Activated naive CD4-positive, alpha-beta T cell treated with anti-CD3 and anti-CD28 coated beads for 36 hours (primary cell): ENCODE measurements at places on chromosomes 2 and 18. TPM values are rescaled to one million over a fixed set of nuclear protein-coding genes. Genes with fewer than 3 reads are reported as not detected.

GRCh38 chr2:16123856-16124780 lies 183.8 kb downstream of the MYCN start:
- no peaks in the 10 kb centered on the region for H3K36me3 ChIP-seq
- H3K27me3 ChIP-seq: no peaks in the 10 kb centered on the region

DNA sequence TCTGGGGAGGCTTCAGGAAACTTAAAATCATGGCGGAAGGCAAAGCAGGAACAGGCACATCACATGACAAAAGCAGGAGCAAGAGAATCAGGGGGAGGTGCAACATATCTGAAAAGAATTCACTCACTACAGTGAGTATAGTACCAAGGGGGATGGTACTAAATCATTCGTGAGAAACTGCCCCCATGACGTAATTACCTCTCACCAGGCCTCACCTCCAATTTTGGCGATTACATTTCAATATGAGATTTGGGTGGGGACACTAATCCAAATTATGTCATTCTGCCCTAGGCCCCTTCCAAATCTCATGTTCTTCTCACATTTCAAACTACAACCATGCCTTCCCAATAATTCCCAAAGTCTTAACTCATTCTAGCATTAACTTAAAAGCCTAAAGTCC lies 740.8 kb upstream of the SOX11 start:
- no peaks in the 10 kb centered on the region for H3K27me3 ChIP-seq
- H3K36me3 ChIP-seq: no peaks in the 10 kb centered on the region
- H3K4me3 ChIP-seq: no peak overlapping the region
- no peaks in the 10 kb centered on the region for H3K4me1 ChIP-seq

- no peak overlapping the region for H3K4me3 ChIP-seq
- no peaks in the 10 kb centered on the region for H3K36me3 ChIP-seq
- no peaks in the 10 kb centered on the region for H3K27me3 ChIP-seq
- H3K27ac ChIP-seq: no peak overlapping the region
- no peaks in the 10 kb centered on the region for H3K4me1 ChIP-seq
These were observed 647.5 kb upstream of the SETBP1 start for GRCh38 chr18:44033144-44033701.

The KCNIP3 gene
- total RNA-seq: not detected

The SCN3A gene
- total RNA-seq: 0.10 TPM

The IDH1 gene
- 21.9 TPM for total RNA-seq

The TEX44 gene
- total RNA-seq: not detected
